ENCODE measurements at places on chromosomes 6 and 20.

DNA sequence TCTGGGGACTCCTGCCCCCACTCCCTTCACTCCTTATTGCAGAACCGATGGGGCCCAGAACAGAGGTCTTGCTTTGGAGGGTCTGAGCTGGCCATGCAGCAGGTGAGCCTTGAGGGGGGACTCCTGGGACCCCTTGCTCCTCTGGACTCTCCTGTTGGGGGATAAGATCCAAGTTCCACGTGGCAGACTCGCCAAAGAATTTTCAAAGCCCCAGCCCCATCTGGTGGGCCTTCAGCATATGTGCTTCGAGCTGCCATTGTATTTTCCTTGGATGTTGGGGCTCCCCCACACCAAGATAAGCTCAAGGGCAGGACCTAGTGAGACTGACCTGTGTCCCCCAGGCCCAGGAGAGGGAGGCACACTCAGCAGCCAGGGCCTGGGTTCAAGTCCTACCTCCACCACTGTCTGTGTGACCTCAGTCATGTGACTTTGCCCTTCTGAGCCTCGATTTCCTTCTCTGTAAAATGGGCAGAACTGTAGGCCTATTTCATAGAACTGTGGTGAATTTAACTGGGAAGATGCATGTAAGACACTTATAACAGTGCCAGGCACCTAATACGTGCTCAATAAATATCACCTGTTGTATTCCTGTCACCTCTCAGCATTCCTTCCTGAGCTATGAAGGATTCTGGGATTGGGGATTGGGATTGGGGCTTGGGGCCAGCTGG, 115.5 kb downstream of the VEGFA start:
- no peak for DNase-seq

DNA sequence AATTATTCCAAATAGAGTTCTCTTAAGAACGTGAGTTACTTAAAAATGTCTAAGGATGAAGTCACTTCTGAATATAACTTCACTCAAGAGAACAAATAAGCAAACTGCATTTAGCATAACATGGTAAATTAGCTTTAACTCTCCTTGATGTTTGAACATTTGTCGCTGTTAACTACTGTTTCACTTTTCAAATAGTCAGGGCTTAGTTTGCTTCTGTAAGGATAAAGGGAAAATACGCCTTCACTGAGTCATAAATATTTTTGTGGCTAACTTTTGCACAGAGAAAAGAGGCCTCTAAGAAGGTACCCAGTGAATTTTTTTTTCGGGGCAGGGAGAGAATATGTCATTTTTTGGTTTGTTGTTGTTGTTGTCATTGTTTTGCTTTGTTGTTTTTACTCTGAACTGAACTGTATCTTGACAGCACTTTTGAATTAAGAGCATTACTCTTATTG, 8.1 kb downstream of the PTPN1 start:
- DNase-seq, result no peak

- no peak for DNase-seq
Observed at GRCh38 chr6:149660028-149660427, 11.5 kb upstream of the KATNA1 start.

DNA sequence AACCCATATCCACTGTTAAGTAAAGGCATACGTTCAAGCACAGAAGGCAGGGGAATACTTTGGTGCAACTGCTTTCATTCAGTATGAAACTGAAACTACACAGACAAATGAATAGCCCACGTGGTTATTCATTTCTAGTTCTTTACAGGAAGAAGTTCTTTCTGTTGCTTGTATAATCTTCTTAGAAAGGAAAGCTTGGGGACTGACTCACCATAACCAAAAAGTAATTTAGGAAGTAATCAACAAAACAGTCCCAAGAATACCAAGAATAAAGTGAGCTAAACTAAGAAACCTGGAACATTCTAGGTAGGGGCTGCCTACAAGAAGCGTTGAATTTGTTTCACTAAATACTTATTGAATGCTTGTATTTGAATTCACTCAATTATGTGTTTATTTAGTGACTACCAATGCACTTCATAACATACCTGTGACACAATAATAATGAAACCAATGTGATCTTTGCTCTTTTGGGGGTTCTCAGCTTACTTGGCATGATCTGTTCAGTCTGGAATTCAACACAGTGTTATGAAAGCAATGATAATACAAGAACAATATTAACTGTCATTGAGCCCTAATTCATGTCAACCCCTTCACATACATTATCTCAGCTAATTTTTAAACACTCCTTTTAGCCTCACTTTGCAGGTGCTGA, 25.1 kb upstream of the KIAA0408 start:
- DNase-seq, result no peak

DNA sequence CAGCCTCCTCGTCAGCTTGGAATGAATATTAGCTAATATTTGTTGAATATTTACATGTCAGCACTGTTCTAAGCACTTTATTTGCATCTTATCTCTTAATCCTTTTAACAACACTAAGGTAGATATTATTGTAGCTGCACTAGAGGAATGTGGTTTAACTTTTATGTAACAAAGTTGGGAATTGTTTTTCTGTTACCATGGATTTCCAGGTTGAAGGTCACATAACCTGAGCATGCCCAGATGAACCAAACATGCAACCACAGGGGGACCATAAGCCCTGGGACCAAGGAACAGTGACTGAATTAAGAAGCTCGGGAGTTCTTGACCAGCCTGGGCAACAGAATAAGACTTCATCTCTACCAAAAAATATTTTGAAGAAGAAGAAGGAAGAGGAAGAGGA, 29.1 kb upstream of the YWHAB start:
- no peak for DNase-seq
